ENCODE measurements at places on chromosomes 16 and 17.

- DNase-seq = no peak
Measured at GRCh38 chr17:66527335-66527734, 224.9 kb downstream of the PRKCA start.

- no peak for DNase-seq
Measured at GRCh38 chr16:10675861-10676260, 18.9 kb downstream of the TEKT5 start.

DNA sequence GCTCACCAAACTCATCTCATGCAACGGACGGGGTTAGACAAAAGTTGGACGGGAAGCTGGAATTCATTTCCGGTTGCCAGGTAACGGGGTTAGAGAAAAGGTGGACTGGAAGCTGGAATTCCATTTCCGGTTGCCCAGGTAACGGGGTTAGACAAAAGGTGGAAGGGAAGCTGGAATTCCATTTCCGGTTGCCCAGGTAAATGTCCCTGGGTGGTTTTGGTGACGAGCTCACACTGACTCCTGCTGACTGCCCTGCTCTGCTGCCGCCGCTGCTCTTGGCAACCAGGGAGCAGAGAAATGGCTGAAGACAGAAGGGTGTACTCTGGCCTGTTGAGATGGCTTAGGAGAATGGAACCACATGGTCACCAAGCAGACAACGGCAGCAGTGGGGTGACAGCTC lies 170.3 kb upstream of the RPH3AL start:
- no peak for DNase-seq

DNA sequence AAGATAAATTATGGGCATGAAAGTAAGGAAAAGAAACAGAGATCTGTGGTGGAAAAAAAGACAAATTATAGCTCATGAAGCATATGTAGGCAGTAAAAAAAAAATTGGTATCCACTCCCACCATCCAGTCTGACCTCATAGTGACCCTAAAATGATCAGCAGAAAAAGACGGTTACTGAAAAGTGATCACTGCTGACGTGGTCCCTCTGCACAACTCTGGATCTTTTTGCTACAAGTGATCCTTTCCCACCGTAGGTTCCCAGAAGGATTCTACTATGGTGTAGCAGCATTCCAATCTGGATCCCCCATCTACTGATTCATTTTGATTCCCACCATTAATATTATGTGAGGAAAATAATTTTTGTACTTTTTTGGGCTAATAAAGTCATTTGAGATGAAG lies 10.9 kb upstream of the CHST6 start:
- DNase-seq = no peak

DNA sequence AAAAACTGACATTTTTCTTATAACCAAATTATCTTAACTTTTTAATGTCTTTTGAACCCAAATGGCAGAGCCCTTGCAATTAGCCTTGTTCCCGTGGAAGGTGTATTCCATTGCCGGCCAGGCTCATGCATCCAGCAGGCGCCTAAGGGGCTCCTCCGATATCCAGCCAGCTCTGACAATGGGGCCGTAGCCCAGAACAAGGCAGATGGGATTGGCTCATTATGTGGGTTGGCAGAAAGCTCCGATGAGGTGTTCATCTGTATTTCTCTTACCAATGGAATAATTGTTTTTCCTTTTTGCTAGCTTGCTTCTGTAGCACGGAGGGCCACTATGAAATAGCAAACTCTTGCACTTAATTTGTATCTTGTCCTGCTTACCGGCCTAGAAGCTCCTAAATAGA lies 208.2 kb upstream of the CHMP6 start:
- DNase-seq = no peak

- no peak for DNase-seq
Measured at GRCh38 chr17:43696891-43697290, 35.2 kb upstream of the MEOX1 start.

DNA sequence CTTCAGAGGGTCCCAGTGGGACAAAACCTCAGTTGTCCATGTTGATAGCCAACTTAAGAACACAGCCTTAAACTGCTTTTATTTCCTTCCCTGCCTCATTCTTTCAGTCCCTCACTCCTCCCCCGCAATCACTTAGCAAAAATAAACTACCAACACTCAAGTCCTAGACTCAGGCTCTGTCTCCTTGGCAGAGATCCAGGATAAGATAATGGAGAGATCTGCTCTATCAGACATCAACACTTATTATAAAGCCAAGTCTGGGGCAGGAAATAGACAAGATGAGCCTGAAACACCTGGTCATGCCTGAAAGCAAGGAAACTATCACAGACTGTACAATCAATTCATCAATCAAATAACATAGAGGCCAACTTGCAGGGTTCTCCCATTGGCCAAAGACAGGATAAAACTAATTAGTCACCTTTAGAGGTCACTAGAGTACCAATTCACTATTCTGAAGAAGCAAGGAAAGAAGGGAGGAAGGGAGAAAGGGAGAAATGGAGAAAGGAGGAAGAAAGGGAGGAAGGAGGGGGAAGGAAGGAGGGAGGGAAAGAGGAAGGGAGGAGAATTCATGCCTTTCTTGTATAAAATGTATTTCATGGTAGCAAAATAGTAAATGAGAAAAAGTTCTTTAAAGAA lies 15.7 kb downstream of the HYDIN start:
- DNase-seq = peak; percentile 36

DNA sequence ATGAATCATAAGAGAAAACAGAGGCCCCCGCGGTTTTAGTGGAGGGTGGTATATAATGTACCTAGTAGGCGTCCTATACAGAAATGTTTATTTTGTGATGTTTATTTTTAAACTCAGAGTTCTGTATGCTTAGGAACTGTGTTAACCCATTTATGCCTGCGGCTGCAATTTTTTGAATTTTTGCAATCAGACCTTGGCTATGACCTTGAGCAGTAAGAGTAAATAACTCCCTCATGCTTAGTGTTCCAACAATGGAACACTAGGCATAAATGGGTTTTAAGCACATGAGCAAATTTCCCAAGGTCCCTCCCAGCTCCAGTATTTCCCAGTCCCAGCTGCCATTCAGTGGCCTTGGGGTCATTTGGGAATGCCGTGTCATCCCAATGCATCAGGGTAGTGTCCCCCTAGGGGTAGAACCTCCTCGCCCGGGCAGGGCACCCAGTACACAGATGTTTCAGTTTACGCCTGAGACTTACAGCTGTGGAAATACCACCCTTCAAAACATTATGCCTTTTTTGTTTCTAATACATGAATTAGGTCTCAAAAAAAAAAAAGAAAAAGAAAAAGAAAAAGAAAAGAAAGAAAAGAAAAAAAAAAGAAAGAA lies 605.8 kb upstream of the CDH11 start:
- DNase-seq = no peak

DNA sequence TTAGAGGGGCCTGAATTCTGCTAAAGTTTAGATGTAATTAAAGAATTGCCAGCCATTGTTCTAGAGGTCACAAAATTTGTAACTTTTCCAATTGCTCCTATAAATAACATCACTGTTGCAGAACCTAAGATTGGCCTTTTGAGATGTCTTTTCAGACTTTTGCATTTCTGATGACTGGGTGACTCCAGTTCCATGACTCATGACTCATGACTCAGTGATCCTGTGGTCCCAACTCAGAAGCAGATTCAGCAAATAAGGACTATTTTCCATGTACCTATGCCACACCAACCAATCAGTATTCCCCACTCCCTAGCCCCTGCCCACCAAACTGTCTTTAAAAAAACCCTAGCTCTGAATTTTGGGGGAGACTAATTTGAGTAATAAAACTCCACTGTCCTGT lies 740.9 kb downstream of the CDH8 start:
- no peak for DNase-seq

GRCh38 chr16:66834746-66835145 lies 4.0 kb upstream of the NAE1 start:
- no peak for DNase-seq

GRCh38 chr17:28961391-28961790 lies 10.1 kb upstream of the PHF12 start:
- DNase-seq = no peak

- DNase-seq = peak; percentile 98
Measured at GRCh38 chr17:43477832-43478634, 5.7 kb upstream of the DHX8 start.

- DNase-seq = no peak
Measured at GRCh38 chr17:67438667-67439066, 61.6 kb downstream of the PITPNC1 start.

DNA sequence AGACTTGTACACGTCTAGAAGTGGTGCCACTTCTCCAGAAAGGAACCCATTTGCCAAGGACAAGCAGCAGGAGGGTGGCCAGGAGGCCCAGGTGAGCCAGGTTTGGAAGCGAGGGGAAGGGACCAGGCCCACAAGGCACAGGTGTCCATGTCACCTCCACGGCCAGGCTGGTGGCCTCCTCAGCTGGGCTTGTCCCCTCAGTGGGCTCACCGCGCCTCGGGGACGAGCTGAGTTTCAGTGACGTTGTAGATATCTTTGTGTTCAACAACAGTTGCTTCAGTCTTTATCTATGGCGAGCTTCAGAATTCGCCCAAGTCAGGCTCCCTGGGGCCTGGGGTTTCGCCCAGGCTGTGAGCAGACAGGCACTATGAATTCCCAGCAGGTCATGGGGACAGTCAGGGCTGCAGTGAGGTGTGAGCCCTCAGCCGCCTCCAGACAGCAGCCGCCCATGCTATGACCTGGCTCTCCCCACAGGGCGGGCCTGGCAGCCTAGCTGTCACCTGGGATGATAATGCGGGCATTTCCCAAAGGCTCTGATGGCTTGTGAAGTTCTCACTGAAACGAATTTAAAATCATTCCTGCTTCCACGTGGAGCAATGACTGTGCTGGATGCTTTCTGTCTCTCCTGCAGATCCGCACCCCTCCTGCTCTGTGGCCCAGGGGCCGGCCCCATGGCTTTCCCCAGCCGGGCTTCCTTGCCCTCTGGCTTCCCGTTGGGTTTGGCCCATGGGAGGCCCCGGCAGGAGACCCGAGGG lies 89.5 kb downstream of the MRC2 start:
- no peak for DNase-seq

DNA sequence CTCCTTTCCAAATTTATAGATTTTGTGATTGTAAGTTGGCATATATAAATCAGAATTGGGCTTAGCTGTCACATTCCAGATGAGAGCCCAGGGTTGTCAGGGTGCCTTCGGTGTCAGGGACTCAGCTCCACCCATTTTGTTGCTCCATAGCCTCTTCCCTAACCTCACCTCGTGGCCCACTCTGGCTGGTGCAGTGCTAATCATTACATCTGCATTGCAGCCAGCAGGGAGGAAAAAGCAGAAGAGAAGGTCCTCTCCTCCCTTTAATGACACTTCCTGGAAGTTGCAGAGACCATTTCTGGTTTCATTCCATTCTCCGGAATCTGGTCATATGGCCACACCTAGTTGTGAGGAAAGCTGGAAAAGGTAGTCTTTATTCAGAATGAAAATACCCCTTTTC lies 113.3 kb downstream of the CCT6B start:
- DNase-seq = no peak

- no peak for DNase-seq
Measured at GRCh38 chr17:63439687-63440086, 6.4 kb downstream of the CYB561 start.
